ENCODE measurements at places on chromosomes 4 and X.

GRCh38 chr4:128299848-128300247 lies 12.2 kb upstream of the PGRMC2 start:
- DNase-seq, result no peak

- DNase-seq, result no peak
These were observed 70.7 kb downstream of the DOCK11 start for GRCh38 chrX:118566359-118566758.

DNA sequence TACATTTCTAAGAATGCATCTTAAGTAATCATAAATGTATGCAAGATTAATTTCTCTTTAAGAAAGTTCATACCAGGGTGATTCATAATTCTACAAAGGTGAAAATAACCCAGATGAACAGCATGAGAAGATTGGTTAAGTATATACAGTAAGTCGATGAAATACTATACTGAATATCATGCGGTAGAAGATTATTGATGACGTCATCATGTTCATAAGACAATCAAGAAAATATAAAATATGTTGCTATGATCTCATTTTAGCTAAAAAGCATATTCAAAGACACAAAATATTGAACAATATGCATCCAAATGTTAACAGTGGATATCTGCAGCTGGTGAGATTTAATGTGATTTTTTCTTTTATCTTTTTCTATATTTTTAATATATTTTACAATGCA lies 312.0 kb upstream of the FGF13 start:
- no peak for DNase-seq

- no peak for DNase-seq
These were observed 1.1 kb upstream of the CHIC2 start for GRCh38 chr4:54065282-54066087.

DNA sequence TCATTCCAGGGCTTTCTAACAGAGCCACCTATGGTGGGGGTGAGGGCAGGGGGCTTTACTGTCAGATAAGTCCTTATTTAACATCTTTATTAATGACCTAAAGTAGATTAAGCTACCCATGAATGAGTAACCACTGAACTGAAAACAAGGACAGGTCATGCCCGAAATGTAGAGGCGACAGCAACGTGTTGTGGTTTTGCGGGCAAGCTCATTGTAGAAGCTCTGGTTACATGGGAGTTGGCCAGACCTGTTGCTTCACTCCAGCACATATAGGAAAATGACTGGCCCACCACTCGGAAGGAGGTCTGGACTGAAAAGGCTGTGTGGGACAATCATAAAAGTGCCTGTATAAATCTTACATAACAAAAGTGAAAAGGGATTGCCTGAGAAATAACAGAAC lies 109.6 kb upstream of the NDP start:
- DNase-seq, result no peak

- DNase-seq, result no peak
These were observed 8.4 kb downstream of the BEND4 start for GRCh38 chr4:42144028-42144427.

Measured in activated CD4-positive, CD25-positive, alpha-beta regulatory T cell (primary cell).